RPMI7951 (cell line): ENCODE measurements at places on chromosomes 13 and 19. TPM values are rescaled to one million over a fixed set of nuclear protein-coding genes. Genes with fewer than 3 reads are reported as not detected.

GRCh38 chr19:47499863-47500830 lies 14.7 kb downstream of the NAPA start:
- no peak for DNase-seq

- DNase-seq, result no peak
Observed at GRCh38 chr13:39557285-39557955, 45.6 kb downstream of the LHFPL6 start.

DNA sequence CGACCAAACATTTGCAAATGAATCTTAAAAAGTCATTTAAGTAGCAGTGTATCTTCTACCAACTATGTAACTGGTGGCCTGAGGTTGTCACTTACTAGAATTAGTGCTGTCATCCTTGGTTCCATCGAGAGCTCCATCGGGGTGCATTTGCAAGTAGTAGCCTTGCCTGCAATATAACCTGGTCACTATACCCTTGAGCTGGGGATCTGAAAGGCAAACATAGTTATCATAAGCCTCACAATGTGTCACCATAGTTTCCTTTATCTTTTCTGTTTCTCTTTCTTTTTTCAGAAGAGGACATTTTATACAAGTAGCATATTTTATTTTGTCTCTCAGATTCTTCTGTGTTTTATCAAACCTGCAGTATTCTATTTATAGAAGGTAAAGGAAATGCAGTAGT lies 422.6 kb downstream of the ITGBL1 start:
- no peak for DNase-seq

GRCh38 chr19:30879225-30879624 lies 470.0 kb downstream of the TSHZ3 start:
- no peak for DNase-seq

- DNase-seq, result no peak
Observed at GRCh38 chr13:111893071-111893606, 173.8 kb upstream of the SOX1 start.

Gene NOTCH3
- 0.60 and 0.68 TPM in 2 replicates for total RNA-seq

Gene C19orf81
- total RNA-seq, result not detected in 2 replicates

Gene ZNF578
- 0.78 and 1.6 TPM in 2 replicates for total RNA-seq

GRCh38 chr13:66969291-66969690 lies 260.8 kb downstream of the PCDH9 start:
- DNase-seq, result no peak
